T-helper 2 cell (primary cell): ENCODE measurements at places on chromosomes 5 and 9.

- no peak for DNase-seq
These were observed 39.0 kb downstream of the TMEM232 start for GRCh38 chr5:110687485-110687884.

GRCh38 chr9:129458663-129459546, 162.0 kb downstream of the C9orf50 start:
- DNase-seq: no peak

GRCh38 chr5:121462441-121462840, 389.2 kb upstream of the FTMT start:
- DNase-seq: no peak

GRCh38 chr5:26023361-26023760, 1015.0 kb downstream of the CDH9 start:
- DNase-seq: no peak

- DNase-seq: no peak
These were observed 144.0 kb upstream of the CDH6 start for GRCh38 chr5:31049461-31049860.

- DNase-seq: no peak
These were observed 74.9 kb upstream of the VCAN start for GRCh38 chr5:83396662-83397061.

DNA sequence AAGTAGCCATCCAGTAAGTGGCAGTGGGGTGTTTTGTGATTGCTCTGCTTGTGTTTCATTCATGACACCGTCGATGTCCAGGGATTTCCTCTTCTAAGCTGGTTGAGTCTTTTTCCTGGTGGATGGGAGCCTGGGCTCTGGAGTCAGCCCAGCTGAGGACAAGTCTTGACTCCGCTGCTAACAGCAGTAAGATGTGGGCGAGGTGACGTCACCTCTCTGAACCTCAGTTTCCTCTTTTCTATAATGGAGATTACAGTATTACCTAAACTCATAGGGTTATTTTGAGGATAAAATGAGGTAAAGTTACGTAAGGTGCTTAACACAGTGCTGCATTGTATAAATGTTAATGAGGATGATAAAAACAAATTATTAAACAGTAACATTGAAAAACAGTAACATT, 21.3 kb downstream of the FGF1 start:
- DNase-seq: no peak

DNA sequence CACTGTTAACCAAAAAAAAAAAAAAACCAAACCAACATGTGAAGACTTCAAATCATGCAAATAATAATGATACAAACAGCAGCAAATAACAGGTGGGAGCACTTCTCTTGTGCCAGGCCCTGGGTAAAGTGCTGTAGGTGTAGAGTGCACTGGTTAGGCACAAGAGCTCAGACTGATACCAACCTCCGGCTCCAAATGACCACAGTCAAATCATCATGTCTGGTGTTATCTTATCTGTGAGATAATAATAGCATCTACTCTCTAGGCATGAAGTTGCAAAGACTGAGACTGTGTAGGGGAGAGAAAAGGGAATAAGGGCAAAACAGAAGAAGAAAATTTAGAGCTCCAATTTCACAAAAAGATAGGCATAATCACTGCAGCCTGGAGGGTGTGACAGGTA, 159.5 kb downstream of the ARL15 start:
- DNase-seq: no peak

DNA sequence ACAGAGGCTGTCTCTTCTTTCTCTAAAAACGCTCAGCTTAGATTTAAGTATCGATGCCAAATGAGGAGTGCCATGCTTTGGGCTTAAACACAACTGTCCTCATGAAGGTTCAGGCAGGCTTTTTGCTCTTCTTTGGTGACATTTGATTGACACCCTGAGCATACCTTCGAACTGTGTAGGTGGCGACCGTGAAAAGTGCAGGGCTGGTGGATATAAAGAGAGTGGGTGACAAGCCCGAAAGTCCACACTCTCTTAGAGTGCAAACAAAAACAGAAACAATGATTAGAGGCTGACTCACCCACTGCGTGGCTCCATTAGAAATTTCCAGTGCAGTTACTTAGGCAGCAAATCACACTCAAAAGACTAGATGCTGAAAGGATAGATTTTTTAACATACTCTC, 141.7 kb downstream of the SYK start:
- no peak for DNase-seq

- no peak for DNase-seq
These were observed 196.4 kb upstream of the MSX2 start for GRCh38 chr5:174527916-174528540.

- DNase-seq: no peak
These were observed 133.8 kb downstream of the TMEM174 start for GRCh38 chr5:73306741-73307275.

DNA sequence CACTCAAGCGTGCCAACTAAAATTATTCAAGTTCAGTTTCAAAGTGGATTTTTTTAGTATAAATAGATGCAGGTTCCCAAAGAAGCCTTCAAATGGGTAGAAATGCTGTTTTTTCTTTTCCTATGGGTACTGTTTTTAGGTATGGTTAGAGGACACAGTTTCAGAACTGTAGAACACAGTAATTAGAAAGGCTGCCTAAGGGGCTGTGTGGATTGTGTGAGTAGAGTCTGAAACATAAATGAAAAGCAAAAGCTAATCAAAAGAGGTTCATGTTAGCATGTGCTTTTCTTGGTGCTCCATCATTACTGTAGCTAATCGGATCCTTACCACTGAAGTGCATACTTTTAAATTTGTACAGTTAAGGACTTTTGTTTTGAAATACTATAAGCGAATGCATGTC, 85.3 kb downstream of the ZSWIM6 start:
- no peak for DNase-seq

GRCh38 chr5:1288439-1289335, 6.2 kb downstream of the TERT start:
- no peak for DNase-seq

GRCh38 chr9:121638399-121638798, 13.0 kb upstream of the DAB2IP start:
- no peak for DNase-seq
